ENCODE measurements at places on chromosomes 2 and 18. TPM values are rescaled to one million over a fixed set of nuclear protein-coding genes. Genes with fewer than 3 reads are reported as not detected.

Gene CFC1
- not detected for total RNA-seq

Gene DUSP19
- total RNA-seq = 4.2 TPM

Gene REG3A
- not detected for total RNA-seq

Gene IL36G
- total RNA-seq = not detected

Gene VIL1
- total RNA-seq = not detected

Gene NEU2
- total RNA-seq = not detected

Gene CCDC141
- 4.3 TPM for total RNA-seq

Gene TBR1
- not detected for total RNA-seq

Gene LHCGR
- total RNA-seq = not detected

Gene NFATC1
- total RNA-seq = 96.0 TPM

Gene DSC3
- not detected for total RNA-seq

Gene IL36RN
- total RNA-seq = not detected

Gene OTX1
- total RNA-seq = not detected

Data from activated CD4-positive, alpha-beta T cell treated with anti-CD3 and anti-CD28 coated beads for 36 hours (primary cell).